Lung (tissue), 17 donors: ENCODE measurements at places on chromosomes 11 and 22. TPM values are rescaled to one million over a fixed set of nuclear protein-coding genes. Genes with fewer than 3 reads are reported as not detected.
A peak's percentile ranks its signal among the peaks of the same experiment; 100 is the strongest.

DNA sequence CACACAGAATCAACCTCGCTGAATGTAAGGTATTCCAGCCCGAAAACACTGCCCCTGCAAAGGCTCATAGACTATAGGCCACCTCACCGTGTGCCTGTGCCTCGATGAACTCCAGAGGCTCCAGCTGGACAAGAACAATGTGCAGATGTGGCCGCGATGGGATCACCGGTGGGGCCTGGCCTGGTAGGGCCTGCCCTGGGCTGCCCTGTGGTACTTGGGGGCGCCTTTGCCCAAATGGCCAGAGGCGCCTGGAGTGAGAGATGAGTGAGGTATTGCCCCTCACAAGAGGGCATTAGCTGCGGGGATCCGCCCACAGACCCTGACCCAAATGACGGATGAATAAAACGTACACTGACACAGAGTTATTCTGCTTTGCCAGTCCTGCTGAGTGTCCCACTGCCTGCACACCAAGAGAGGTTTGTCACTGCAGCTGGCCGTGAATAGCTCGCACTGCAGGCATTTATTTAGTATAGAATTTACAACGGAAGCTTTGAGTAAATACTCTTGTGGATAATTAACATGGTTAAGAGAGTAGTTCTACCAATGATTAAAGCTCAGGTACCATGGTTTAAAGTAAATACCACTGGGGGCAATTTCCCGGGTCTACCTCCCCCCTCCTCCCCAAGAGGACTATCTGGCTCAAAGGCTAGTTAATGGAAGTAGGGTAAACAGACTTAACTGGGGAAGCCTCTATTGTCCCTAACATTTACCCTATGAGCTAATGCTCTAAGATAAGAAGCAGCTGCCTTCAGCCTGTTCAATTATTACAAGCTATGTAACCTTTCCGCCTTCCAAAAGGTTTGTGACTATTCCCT lies 101.1 kb upstream of the IGLL5 start:
- H3K27me3 ChIP-seq = no peaks in the 10 kb centered on the region
- no peak for DNase-seq
- H3K4me1 ChIP-seq = no peaks in the 10 kb centered on the region

GRCh38 chr22:19543970-19544708 lies 19.9 kb upstream of the CLDN5 start:
- H3K27me3 ChIP-seq = no peaks in the 10 kb centered on the region
- H3K4me3 ChIP-seq = no peak overlapping the region
- H3K36me3 ChIP-seq = no peaks in the 10 kb centered on the region
- no peak overlapping the region for H3K27ac ChIP-seq

- no peaks in the 10 kb centered on the region for H3K27me3 ChIP-seq
- no peak overlapping the region for H3K27ac ChIP-seq
- no peak for DNase-seq
- H3K36me3 ChIP-seq = no peaks in the 10 kb centered on the region
- H3K4me3 ChIP-seq = no peak overlapping the region
Observed at GRCh38 chr11:106017093-106017492, 4.9 kb downstream of the MSANTD4 start.

GRCh38 chr22:39595622-39596172 lies 25.1 kb downstream of the CACNA1I start:
- peaks cover 7% of the 10 kb centered on the region for H3K27me3 ChIP-seq
- H3K4me1 ChIP-seq = no peaks in the 10 kb centered on the region
- no peak overlapping the region for H3K4me3 ChIP-seq
- no peaks in the 10 kb centered on the region for H3K36me3 ChIP-seq

DNA sequence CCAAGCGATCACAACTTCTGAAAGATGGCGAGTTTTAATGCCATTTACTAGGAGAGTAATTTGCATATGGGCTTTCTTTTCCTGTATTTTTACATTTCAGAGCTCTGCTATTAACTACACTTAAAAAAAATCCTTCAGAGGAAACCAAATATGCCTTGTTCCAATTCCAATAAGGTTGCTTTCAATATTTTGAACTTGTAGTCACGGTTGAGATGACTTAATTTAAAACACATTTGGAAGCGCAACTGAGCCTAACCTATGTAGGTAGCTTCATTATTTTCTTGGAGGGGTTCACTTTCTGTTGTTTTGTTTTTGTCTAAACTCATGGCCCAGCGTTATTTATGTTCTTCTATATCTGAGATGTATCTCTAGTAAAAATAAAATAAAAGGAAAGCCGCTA lies 93.4 kb downstream of the BLID start:
- H3K27me3 ChIP-seq = no peaks in the 10 kb centered on the region
- H3K36me3 ChIP-seq = no peaks in the 10 kb centered on the region
- no peak overlapping the region for H3K27ac ChIP-seq
- H3K4me1 ChIP-seq = peaks cover 2% of the 10 kb centered on the region
- DNase-seq = no peak

GRCh38 chr22:20940904-20941385 lies 23.7 kb downstream of the CRKL start:
- H3K27ac ChIP-seq = no peak overlapping the region
- H3K4me1 ChIP-seq = peaks cover 4% of the 10 kb centered on the region
- H3K27me3 ChIP-seq = no peaks in the 10 kb centered on the region
- no peak overlapping the region for H3K4me3 ChIP-seq

- H3K4me3 ChIP-seq = no peak overlapping the region
- H3K27ac ChIP-seq = no peak overlapping the region
- H3K4me1 ChIP-seq = no peaks in the 10 kb centered on the region
- no peak for DNase-seq
- H3K27me3 ChIP-seq = peaks cover 3% of the 10 kb centered on the region
- no peaks in the 10 kb centered on the region for H3K36me3 ChIP-seq
Observed at GRCh38 chr11:119892311-119892808, 163.4 kb upstream of the NECTIN1 start.

GRCh38 chr11:118975771-118976709 lies 4.5 kb downstream of the FOXR1 start:
- H3K4me1 ChIP-seq = no peaks in the 10 kb centered on the region
- no peak for DNase-seq
- H3K36me3 ChIP-seq = no peaks in the 10 kb centered on the region
- peaks cover 4% of the 10 kb centered on the region for H3K27me3 ChIP-seq
- H3K27ac ChIP-seq = no peak overlapping the region
- no peak overlapping the region for H3K4me3 ChIP-seq

DNA sequence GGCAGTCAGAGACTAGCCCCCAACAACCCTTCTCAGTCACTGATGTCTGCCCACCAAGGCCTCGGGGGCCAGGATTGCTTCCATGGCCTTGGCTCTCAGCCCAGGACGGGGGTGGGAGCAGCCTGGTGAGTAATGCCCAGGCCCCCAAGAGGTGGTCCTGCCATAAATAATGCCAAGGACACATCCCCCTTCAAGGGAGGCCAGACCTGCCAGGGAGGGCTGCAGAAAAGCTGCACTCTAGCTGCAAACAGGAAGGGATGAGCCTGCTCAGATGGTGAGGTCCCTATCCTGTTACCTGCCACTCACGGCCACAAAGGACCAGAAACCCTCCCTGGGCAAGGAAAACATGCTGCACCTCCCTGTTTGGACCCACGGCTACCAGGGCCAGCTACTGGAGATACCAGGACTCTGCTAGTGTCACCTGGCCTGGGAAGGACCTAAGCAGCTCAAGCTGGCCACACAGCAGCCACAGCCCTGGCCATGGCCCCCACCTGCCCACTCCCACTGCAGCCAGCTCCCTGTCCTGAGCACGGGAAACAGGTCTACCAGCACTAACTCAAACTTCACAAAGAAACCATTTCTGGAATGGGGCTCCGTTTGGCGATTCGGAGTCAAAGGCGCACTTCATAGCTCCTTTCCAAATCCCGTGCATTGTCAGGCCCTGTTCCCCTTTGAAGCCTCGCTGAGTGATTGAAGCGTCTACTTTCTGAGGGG lies 12.1 kb downstream of the GNB1L start:
- no peak overlapping the region for H3K27ac ChIP-seq
- H3K27me3 ChIP-seq = no peaks in the 10 kb centered on the region
- H3K4me3 ChIP-seq = no peak overlapping the region
- DNase-seq = no peak
- no peaks in the 10 kb centered on the region for H3K36me3 ChIP-seq

DNA sequence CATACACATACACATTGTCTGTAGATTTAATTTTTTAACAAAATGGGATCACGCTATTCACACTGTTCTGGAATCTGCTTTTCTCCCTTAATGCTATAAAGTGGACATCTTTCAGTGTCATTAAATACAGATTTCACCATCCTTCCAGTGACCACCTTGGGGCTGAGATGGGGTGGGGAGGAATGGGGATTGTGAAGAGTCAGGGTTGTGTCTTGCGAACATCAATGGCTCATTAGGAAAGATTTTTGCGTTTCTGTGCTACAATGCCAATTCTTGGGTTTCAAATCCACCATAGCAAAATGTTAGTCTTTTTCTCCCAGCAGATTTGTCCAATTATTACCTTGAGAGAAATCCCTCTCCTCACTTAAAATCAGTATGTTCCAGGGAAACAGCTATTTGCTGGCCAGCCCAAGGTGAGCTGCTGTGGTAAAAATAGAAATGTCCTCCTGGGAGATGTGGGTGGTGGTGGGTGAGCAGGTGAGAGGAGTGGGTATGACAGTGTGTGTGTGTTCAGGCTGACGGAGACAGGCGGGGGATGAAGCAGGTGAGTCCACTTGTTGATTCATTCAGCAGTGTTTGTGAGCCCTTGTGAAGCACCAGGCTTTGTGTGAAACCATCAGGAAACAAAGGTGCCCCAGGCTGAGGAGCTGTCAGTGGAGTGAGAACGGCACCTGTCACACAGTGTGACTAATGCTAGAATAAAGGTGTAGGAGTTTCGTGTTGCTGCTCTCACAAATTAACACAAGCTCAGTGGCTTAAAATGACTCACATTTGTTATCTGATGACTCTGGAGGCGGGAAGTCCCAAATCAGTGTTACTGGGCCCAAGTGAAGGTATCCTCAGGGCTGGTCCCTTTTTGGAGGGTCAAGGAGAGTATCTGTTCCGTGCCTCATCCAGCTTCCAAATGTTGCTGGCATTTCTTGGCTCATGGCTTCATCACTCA lies 1.7 kb upstream of the CBX6 start:
- peak; percentile 10 for DNase-seq
- H3K36me3 ChIP-seq = peaks cover under 1% of the 10 kb centered on the region
- H3K4me1 ChIP-seq = no peaks in the 10 kb centered on the region
- H3K4me3 ChIP-seq = no peak overlapping the region

DNA sequence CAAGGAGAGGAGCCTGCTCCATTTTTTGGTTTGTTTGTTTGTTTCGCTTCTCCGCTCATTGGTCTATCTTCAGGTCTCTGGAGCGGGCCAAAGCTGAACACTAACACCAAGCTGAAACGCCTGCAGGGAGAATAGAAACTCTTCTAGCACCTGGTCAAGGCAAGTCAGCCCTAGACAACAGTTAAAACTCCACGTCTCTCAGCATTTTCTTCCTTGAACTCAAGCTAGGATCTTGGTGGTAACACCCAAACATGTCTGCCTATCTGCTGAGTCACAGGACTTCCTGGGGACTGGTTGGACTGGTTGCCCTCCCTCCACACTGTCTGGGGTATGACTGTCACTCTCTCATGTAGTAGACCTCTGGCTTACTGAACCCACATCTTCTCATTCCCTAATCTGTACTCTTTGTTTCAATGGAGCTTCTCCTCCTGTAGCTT lies 23.9 kb upstream of the RBFOX2 start:
- DNase-seq = no peak
- no peaks in the 10 kb centered on the region for H3K36me3 ChIP-seq
- H3K4me1 ChIP-seq = no peaks in the 10 kb centered on the region
- H3K4me3 ChIP-seq = no peak overlapping the region
- no peaks in the 10 kb centered on the region for H3K27me3 ChIP-seq
- H3K27ac ChIP-seq = no peak overlapping the region

- peaks cover 9% of the 10 kb centered on the region for H3K27me3 ChIP-seq
- no peak overlapping the region for H3K27ac ChIP-seq
- no peak for DNase-seq
Observed at GRCh38 chr22:27163162-27164137, 506.1 kb downstream of the MIAT start.

- H3K27me3 ChIP-seq = no peaks in the 10 kb centered on the region
- DNase-seq = no peak
- peaks cover 15% of the 10 kb centered on the region for H3K36me3 ChIP-seq
- peaks cover 9% of the 10 kb centered on the region for H3K4me1 ChIP-seq
- no peak overlapping the region for H3K4me3 ChIP-seq
- no peak overlapping the region for H3K27ac ChIP-seq
Observed at GRCh38 chr22:20577549-20577975, 70.2 kb downstream of the MED15 start.

DNA sequence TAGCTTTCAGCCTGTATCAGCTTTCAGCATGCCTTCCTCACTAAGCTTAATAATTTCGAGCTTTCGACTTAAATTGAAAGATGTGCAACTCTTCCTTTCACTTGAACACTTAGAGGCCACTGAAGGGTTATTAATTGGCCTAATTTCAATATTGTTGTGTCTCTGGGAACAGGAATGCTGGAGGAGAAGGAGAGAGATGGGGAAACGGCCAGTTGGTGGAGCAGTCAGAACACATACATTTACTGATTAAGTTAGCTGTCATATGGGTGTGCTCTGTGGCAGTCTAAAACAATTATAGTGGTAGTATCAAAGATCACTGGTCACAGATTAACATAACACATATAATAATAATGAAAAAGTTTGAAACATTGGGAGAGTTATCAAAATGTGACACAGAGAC lies 106.2 kb downstream of the LRRC32 start:
- no peaks in the 10 kb centered on the region for H3K4me1 ChIP-seq
- H3K27me3 ChIP-seq = no peaks in the 10 kb centered on the region
- no peak overlapping the region for H3K27ac ChIP-seq
- no peak overlapping the region for H3K4me3 ChIP-seq
- no peak for DNase-seq

GRCh38 chr22:46626911-46627805 lies 7.0 kb downstream of the GRAMD4 start:
- no peaks in the 10 kb centered on the region for H3K36me3 ChIP-seq
- H3K27me3 ChIP-seq = no peaks in the 10 kb centered on the region
- no peaks in the 10 kb centered on the region for H3K4me1 ChIP-seq
- H3K4me3 ChIP-seq = no peak overlapping the region
- H3K27ac ChIP-seq = no peak overlapping the region

DNAJB13 gene
- total RNA-seq = 11.9 TPM

PTPRJ gene
- 51.4 TPM for total RNA-seq

RTN4R gene
- 2.6 TPM for total RNA-seq

HIKESHI gene
- total RNA-seq = 27.0 TPM

ZBTB16 gene
- total RNA-seq = 224 TPM

UFD1 gene
- total RNA-seq = 23.1 TPM
